Stimulated activated CD8-positive, alpha-beta memory T cell treated with anti-CD3 and anti-CD28 coated beads, Interleukin-7, amount 100 ng/mL, for 1 hour (primary cell): ENCODE measurements at places on chromosomes 5 and 9.

- no peak for DNase-seq
Measured at GRCh38 chr5:1883925-1884677, 1.4 kb upstream of the IRX4 start.

DNA sequence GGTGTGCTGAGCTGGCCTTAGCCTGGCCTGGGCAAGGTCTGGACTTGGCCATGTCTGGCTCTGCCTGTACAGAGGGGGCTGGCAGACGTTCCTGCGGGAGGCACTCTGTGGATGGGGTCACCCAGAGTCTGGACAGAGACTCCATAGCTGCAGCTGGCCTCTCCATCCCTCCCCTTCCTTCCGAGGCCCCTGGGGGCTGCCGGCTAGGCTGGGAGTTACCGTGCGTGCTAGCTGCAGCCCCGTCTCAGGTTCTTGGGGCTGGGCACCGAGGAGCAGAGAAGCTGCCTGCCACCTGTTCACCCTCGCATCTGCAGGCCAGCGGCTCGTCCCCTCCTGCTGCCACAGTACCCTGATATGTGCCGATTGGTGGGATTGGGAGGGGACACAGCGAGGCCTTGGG, 63.4 kb downstream of the RXRA start:
- no peak for DNase-seq

DNA sequence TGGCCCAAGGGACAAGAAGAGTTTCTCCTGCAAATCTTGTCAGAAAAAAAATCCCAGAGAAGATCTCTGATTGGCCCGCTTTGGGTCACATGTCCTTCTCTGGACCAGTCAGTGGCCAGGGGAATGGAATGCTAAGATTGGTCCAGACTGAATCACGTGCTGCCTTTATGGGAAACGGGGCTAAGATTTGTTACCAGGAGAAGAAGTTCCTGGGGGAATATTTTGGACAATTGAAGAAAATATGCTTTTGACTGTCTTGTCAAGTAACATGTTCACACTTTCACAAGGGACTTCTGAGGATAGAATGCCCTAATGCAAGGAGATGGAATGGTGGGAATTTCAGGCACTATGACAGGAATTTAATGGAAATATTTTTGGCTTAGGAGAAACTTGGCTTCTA, 74.1 kb upstream of the SH3PXD2B start:
- DNase-seq = no peak

DNA sequence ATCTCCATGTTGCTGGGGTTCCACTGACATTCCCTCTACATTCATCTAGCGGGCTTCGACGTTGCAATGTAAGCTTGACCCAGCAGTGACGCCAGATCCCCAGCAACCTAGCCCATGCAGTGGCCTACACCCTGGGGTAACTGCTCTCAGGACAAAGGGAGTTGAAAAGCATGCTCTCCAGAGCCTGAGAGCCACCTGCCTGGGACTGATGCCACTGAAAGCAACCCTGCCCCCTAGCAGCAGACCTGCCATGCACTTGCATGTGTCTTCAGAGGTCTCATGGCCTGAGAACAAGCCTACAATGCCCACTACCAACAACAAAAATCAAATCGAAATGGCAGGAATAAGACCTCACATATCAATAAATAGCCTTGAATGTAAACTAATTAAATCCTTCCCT, 330.3 kb downstream of the TRIM36 start:
- DNase-seq = no peak
